ENCODE measurements at places on chromosomes 1 and 21.

DNA sequence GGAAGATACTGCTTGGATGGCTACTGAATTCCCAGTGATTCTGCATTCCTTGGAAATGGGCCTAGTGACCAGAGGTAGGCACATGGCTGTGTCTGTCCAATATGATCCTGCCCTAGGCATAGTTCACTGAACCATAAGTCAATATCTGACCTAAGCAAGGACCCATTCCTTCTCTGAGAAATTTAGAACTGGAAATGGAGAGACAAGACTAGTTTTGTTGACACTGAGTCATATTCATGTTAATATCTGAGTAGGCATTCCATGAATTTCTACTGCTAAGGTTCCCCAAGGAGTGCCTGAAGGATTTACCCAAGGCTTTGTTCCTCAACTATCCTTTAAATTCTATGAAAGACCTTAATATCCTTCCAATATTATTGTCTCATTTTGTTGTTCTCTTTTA is 329.8 kb upstream of the BEND5 start:
- no peak for DNase-seq

DNA sequence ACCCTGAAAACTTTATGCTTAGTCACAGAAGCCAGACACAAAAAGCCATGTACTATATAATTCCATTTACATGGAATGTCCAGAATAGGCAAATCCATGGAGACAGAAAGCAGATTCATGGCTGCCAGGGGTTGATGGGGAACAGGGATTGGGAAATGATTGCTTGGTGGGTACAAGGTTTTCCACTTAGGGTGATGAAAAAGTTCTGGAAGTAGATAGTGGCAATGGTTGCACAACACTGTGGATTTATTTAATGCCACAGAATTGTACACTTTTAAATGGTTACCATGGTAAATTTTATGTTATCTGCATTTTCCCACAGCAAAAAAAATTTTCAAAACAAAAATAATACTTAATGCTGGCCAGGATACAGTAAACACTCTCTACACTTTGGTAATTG is 40.6 kb downstream of the ENAH start:
- no peak for DNase-seq

DNA sequence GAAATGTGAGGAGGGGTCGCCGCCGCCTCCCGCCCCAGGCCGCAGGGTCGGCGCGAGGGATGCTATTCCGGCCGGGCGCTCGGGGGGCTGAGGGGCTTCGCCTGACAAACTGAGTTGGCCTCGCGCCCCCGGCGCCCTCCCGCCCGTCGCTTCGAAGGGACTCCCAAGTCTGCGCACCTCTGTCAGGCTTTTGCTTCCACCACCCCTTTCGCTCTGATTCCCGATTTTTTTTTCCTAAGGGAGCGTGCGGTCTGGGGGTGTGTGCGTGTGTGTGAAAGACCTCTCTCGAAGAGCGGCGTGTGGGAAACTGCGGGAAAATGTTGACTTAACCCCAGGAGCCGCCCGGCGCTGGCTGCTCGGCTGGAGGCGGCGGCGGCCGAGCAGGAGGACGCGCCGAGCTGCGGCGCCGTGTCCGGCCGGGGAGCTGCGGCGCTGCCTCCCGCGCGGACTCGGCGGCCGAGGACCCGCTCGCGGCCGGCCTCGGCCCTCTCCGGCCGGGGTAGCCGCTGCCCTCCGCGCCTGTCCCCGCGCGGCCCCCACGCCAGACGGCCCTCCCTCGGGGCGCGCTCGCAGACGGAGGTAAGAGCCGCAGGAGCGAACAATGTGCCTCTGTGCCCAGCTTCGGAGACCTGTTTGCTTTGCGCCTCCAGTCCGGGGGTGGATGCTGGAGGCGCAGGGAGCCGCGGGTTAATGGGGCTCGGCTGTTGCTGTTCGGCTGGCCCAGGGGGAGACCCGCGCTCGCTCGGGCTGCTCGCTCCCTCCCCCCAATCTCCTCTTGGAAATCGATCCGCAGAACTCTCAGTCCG is 1.1 kb downstream of the ADGRL2 start:
- peak; percentile 38 for DNase-seq

GRCh38 chr1:41713557-41714327 is 205.0 kb downstream of the HIVEP3 start:
- no peak for DNase-seq

- no peak for DNase-seq
These were observed 6.8 kb downstream of the BACH1 start for GRCh38 chr21:29305561-29305960.

GRCh38 chr1:23696335-23696989 is 4.9 kb downstream of the RPL11 start:
- no peak for DNase-seq

DNA sequence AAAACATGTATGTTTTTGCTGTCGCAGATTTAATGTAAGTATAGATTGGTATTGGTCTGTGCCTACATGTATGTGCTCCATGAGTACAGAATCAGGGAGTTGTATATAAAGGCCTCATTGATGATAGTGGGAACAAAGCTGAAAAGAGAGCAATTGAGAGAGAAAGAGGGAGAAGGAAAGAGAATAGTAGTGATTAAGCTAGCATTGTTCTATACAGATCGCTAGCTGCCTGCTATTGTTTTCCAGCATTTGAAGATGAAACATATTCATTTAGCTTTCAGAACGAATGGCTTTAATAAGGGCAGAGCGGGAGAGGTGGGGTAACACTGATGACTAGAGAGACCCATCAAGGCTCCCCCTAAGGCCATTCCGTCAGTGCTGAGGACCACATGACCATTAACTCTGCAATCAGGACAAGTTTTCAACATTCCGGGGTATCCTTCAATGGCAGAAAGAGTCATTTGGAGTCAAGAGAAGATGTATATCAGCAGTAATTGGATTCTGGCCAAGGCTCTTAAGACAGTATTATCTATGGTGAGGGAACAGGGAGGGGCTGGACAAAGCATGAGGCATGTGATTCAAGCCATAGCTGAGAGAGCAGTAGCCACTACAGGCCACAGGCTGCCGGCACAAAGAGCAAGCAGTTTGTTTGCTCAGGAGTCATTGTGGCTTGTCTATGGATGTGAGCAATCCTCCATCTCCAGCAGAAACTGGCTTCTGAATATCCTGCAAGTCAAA is 176.5 kb downstream of the PBX1 start:
- no peak for DNase-seq

DNA sequence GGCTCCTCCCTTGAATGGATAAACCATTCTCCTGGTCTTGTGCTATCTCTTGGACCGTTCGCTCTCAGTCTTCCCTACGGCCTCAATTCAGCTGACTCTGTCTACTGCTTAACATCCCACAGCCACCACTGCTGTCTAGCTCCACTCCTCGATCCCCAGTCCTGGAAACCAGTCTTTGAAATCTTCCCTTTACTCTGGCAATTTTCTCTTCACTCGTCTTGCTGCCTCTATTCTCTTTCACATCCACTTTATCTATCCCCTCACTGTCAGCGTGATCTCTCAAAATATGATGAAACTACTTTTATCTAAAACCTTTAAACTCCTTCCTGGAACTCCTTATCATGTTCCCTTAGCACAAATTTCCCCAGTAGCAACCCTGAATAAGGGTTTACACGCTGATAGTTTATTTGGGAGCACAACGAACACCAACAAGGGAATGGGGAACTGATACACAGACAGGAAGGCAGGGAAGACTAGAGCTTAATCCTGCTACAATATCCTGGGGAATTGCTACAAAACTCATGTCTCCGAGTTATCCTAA is 131.6 kb upstream of the SAMSN1 start:
- DNase-seq: no peak

DNA sequence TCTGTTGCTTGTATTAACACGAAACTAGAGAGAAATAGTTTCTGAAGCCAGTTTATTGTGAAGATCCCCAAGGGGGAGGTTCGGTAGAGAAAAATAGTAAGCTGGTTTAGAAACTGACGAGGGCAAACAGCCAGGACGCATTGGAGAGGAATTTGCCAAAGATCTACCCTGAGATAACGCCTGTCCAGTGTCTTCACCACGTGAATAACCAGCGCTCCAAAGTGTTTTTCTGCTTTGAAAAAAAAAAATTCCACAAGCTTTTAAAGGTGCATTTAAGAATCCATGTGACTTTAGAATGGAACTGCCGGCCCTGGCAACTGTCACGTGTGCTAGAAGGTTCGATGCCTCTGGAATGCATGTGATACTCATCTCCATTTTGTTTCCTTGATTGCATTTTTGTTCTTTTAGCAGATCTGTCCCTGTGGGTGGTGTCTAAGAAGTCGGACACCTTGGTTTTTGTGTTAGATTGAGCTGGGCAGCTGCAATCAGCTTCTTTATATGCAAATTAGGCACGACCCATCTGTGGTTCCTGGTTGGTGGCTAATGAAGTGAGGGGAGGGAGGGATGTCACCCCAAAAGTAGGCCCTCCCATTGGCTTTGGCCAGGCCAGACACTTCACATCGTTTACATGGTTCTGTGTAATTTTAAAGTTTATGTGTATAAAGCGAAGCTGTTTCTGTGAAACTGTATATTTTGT is 1.3 kb upstream of the THAP3 start:
- no peak for DNase-seq

DNA sequence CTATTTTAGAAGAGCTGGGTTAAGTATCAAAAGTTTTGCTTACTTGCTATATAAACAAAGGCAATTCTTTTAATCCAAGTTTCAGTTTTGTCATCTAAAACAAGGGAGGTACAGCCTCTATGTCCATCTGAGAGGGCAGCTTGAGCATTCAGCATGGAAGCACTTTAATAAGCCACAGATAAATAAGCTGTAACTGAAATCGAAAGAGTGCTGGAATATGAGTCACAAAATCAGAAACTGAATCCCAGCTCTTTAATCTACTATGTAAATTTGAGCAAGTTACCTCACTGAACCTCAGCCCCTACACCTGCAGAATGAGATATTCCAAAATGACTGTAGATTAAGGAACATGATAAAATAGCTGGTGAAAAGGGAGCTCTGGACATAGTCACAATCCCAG is 80.0 kb upstream of the HP1BP3 start:
- no peak for DNase-seq

All from Calu3 (cell line).